ENCODE measurements at places on chromosomes 4 and X. TPM values are rescaled to one million over a fixed set of nuclear protein-coding genes. Genes with fewer than 3 reads are reported as not detected.

GRCh38 chrX:18887177-18887824, 96.6 kb downstream of the PHKA2 start:
- no peak for DNase-seq

DNA sequence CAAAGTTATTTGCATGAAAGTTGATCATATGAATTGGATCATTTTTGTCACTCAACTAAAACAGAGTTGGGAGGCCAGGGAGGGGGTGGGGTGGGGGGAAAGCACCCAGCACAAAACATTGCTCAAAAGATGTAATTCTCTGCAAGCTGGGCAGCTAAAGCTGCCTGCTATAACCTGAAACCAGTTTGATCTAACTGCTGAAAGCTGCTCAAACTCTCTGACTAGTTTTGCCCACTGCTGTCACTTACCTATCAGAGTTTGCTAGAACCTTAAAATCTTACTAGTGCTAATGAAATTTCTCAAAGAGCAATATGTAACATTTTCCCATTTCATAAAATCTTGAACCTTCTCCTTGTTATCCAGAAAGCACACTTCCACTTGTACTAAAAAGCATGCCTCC, 10.4 kb downstream of the CXCL8 start:
- no peak for DNase-seq

SLC49A3 gene
- total RNA-seq = 0.43 TPM

GRCh38 chr4:101914761-101915160, 124.2 kb downstream of the BANK1 start:
- no peak for DNase-seq

- peak; percentile 8 for DNase-seq
Observed at GRCh38 chr4:163548481-163549243, 54.2 kb downstream of the TMA16 start.

- DNase-seq = no peak
Observed at GRCh38 chrX:35726176-35726575, 72.0 kb upstream of the MAGEB16 start.

Data from activated naive CD8-positive, alpha-beta T cell treated with anti-CD3 and anti-CD28 coated beads for 36 hours (primary cell).